ENCODE measurements at places on chromosomes 13 and 19.

DNA sequence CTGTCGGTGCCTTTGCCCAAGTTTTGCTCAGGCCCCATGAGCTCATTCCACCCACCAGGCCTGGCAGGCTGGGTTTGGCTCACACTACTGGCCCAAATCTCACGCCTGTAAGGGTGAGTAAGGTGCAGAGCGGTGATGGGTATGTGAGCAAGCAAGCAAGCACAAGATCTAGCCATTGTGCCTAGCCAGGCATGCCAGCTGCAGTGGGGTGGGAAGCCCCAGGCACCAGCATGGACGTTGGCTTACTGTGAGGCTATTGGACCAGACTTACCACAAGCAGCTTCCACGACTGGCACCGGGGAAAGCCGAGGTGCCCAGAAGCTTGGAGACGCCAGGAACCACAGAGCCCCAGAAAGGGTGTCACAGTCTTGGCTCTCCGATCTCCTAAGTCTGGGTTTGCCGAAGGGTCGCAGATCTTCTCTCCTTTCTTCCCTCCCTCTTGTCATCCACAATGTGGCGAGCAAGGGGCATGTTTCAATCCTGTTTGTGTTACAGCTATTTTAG lies 2659.4 kb upstream of the PCDH20 start:
- DNase-seq, result peak; percentile 62

DNA sequence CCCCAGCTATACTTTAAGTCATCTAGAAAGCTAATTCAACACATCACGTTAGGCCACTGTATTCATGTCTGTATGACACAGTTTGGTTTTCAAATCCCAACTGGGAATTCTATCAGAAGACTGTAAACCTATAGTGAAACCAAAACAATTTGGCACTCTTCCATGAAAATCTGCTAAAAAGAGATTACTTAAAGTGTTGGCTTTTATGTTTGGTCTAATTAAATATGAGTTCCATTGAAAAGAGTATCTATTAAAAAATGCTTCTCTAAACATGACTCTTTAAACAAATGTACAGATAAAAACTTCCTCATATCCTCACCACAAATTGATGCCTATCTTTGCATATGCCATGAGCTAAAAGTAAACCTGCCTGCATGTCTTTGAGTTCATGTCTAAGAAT lies 25.4 kb downstream of the PCDH9 start:
- DNase-seq, result no peak

DNA sequence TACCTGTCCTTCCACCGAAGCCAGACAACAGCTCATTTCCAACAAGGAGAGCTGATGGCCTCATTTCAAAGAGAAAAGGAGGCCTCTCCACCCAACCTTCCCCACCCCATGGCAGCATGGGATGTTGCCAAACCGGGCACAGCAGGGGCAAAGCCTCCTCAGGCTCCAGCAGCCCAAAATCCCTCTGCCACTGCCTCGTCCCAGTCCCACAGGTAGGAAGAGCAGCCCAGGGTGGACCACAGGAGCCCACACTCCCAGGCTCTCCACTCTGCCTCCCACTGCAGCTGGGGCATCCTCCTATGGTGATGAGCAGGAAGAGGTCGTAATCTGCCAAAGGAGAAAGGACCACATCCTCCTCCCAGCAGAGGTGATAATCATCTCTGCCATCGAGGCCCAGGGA lies 50.9 kb downstream of the PEPD start:
- no peak for DNase-seq

GRCh38 chr19:32405431-32406160 lies at the start of gene DPY19L3:
Gene DPY19L3 (plus strand): TSS chr19:32405770. CDS start chr19:32408254, 2,484 bp downstream.
- DNase-seq, result peak; percentile 95

DNA sequence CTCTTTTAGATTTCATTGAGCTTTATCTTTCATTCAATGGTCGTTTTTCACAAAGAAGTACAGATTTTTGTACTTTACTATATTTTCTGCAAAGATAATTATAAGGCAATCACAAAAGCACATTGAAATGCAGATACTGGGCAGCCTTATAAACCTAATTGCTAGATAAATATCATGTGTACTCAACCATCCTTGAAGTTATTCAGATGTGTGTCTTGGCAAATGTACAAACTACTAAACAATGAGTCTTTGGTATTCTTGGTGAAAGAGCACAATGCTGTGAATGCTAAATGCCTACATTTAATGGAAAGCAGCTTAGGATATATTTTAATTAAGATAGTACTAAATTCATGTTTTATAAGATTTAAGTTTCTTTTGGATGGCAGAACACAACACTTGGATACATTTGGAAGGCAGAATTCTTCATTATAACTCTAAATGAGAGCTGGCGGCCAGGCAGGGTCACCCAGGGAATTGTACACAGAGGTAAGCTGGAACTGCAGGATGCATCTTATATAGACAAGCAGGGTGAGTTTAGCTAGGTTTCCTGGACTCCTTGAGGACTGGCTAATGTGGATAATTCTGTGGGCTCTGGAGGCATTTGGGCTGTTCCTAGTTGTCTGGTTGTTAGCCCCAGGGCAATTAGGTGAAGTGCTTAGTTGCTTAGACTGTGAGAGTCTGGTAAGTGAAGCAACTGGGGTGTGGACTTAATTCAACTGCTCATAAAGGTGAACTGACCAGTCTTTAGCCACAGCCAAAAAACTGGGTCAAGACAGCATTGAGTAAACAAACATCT lies 286.6 kb downstream of the PCDH20 start:
- DNase-seq, result no peak

DNA sequence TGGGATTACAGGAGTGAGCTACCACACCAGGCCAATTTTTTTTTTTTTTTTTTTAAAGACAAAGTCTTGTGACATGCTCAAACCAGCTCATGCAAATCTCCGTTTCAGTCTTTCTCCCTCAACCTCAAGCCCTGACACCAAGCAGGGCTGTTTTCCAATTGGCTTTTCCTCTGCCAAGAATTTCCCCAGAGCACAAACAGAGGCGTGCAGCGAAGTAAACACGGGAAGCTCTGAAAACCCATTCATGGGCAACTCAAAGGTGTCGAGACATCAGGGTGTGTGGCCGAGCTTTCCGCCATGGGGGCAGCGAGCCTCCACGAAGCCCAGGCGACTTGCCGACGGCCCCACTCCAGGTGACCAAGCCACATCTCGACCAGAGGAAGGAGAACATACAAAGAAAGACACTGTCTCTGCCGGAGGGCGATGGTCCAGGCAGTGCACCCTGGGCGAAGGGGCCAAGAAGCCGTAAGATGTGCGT lies 70.0 kb downstream of the INSR start:
- no peak for DNase-seq

DNA sequence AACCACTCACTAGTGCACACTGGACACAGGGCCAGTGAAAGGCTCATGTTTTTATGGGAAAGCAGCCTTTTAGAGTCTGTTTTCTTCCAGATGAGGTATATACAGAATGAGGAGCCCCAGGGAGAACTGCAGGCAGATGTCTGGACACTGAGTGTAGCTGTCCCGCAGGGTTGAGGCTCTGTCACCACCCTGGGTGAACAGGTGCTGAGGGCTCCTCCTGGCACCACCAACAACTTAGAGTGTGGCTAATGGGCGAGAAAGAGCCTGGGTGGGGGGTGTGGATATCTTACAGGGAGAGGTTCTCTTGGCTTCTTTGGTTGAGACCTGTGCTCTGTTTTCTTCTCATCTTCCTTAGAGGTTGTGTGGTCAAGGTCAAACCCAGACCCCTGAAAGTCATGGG lies 202.1 kb upstream of the GPR12 start:
- DNase-seq, result no peak

- DNase-seq, result no peak
These were observed 93.9 kb downstream of the NUFIP1 start for GRCh38 chr13:44895264-44895952.

All from KBM-7 (cell line).